ENCODE measurements at places on chromosomes 7 and 10.

DNA sequence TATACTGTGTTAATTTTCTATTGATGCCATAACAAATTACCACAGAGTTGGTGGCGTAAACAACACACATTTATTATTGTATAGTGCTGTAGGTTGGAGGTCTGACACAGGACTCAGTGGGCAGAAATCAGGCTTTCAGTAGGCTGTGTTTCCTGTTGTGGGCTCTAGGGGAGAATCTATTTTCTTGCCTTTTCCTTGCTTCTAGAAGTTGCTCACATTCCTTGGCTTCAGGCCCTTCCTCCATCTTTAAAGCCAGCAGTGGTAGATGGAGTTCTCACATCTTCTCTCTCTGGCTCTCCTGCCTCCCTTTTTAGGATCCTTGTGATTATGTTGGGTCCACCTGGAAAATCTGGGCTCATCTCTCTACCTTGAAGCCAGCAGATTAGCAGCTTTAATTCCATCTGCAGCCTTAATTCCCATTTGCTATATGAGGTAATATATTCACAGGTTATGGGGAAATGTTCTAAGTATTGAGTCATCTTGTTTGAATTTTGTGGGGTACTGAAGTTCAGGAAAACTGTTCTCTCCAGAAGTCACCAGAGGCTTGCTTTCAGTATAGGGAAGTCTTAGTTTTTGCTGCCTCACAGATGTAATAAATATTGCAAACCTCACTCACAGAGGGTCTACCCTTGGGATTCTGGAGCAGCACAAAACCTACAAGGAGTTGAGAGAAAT is 38.9 kb downstream of the CCNY start:
- DNase-seq, result no peak

GRCh38 chr10:121608469-121609190 is 10.4 kb upstream of the FGFR2 start:
- DNase-seq, result peak; percentile 60

GRCh38 chr7:25289518-25289917 is 61.2 kb upstream of the NPVF start:
- no peak for DNase-seq

GRCh38 chr10:52768001-52768532 is 4.5 kb downstream of the MBL2 start:
- no peak for DNase-seq

DNA sequence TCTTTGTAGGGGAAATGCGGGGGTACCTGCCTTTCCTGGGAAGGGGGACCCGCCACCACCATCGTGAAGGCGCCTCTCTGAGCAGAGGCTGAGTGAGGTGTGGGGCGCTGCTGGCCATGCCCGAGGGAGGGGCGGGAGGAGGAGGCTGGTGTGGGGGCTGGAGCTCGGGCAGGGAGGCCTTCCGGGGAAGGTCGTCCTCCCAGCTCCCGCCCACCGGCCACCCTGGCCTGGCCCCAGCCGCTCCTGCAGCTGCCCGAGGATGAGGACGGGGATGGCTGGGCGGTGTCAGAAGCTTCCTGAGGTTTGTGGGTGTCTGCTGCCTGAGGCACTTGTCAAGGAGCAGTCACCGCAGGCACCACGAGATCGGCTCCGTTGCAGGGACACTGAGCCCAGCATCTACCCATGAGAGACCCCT is 11.4 kb downstream of the PWWP2B start:
- DNase-seq, result no peak

GRCh38 chr7:17633067-17633466 is 307.2 kb downstream of the SNX13 start:
- DNase-seq, result no peak

DNA sequence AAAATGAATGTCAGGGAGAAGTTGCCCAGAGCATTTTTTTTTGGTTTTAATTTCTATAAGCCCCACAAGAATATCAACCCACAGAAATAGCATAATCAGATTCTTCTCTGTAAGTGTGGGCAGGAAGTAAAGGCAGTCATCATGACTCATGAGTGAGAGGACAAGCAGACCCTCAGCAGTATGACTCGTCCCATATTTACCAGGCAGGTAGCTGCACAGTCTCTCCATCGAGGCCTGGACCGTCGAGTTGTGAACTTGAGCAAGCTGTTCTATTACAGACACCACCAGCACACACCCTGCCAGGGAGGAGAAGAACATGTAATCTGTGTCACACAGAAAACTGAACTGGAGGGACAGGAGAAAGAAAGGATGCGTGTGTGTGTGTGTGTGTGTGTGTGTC is 37.8 kb downstream of the AOAH start:
- DNase-seq, result no peak

DNA sequence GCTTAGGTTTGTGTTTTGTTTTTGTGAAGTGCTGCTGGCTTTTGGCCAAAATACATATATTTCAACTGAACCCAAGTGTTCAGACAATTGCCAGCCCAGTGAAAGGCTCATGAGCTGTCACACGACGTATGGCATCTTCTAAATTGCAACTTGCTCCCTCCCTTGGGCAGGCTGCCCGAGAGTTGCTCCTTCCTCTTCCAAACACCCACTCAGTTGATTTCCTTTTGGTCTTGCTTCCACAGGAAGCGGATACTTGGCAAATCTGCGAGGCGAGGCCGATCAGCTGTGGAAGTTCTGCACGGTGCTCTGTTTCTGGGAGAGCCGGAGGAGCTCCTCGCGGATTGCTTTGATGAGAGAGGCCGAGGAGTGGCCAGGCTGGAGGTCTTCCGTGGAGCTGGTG is 39.6 kb upstream of the ATP6V0A4 start:
- no peak for DNase-seq

DNA sequence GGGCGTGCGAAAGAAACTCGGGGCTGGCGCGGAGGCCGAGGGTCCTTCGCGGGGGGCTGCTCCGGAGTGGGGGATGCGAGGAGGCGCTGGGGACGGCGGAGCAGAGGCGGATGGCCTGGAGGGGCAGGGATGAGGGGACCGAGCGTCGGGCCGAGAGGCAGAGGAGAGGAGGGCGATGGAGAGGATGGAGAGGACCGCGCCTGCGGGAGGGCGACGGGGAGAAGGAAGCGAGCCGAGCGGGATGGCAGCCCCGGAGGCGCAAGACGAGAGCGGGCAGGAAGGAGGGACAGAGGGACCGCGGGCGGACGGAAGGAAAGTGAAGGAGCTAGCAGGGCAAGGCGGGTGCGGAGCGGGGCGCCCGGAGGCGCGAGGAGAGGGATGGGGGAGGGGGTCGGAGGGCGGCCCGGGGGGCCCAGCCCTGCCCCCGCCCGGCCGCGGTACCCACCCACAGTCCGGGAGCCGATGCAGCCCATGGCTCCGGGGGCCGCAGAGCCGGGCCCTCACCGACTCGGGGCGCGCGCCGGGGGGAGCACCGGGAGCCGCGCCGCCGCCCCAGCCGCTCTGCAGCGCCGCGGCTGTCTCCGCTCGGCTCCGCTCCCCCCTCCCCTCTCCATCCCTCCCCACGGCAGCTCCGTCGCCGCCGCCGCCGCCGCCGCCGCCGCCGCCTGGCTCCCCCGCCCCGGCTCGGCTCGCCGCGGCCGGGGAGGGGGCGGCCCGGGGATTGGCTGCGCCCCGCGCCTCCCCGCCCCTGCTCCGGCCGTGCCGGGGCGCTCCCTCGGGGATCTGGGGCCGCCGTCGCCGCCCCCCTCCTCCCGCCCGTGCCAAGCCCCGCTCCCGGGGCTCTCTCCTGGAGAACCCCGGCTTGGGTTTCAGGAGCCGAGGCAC is at the start of gene FAM131B:
TSS of gene FAM131B (minus strand) at position 583 of the 885 bp plus-strand sequence. CDS start at position 473, 110 bp downstream.
- DNase-seq, result no peak

DNA sequence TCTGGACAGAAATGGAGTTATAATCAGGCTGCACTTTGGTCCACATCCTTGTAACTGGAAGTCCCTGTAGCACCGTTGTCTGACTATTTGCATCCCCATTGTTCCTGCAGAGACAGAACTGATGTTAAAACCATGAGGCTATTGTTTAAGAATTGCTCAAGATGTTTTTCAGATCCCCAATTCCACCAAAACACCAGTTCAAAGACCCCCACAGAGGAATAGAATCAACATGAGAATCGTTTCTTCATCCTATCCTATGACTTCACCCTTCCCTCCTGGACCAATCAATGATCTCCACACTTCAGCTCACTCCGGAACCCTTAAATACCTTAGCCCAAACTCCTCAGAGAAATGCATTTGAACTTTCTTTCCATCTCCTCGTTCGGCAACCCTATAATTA is 57.1 kb upstream of the GRID1 start:
- DNase-seq, result no peak

GRCh38 chr7:21972397-21972784 is 26.7 kb upstream of the CDCA7L start:
- DNase-seq, result no peak

DNA sequence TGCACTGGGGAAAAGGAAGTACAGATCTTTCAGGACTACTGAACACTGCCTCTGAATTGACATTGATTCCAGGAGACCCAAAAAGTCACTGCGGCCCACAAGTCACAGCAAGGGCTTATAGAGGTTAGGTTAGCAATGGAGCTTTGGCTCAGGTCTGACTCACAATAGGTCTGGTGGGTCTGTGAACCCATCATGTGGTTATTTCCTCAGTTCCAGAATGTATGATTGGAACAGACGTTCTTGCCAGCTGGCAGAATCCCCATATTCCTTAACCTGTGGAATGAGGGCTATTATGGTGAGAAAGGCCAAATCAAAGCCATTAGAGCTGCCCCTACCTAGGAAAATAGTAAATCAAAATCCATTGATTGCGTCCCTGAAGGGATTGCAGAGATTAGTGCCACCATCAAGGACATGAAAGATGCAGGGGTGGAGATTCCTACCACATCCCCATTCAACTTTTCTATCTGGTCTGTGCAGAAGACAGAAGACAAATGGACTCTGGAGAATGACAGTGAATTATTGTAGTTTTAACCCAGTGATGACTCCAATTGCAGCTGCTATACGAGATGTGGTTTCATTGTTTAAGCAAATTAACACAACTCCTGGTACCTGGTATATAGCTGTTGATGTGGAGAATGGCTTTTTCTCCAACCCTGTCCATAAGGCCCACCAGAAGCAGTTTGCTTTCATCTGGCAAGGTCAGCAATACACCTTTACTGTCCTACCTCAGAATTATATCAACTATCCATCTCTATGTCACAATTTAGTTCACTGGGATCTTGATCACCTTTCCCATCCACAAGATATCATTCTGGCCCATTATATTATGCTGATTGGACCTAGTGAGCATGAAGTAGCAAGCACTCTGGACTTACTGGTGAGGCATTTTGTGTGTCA is 44.5 kb upstream of the PIK3CG start:
- no peak for DNase-seq

- no peak for DNase-seq
Measured at GRCh38 chr7:128740996-128741395, 1.8 kb downstream of the CALU start.

GRCh38 chr7:2602406-2603043 is 29.3 kb upstream of the TTYH3 start:
- DNase-seq, result no peak

DNA sequence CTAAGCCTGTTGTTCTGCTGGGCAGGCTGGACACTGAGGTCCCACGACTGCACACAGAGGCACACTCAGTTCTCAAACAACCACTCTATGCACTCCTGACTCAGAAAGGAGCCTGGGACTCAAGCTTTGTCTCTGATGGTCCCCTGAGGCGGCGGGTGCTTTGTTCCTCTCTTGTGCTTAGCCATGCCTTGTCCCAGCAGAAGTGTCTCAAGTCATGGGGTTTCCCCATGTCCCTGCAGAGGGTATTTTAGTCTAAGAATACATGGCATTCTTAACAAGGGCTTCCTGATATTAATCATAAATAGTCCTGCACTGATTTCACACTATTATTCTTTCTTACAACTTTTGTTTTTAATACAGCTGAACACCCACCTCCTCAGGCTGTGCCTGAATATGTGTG is 72.5 kb downstream of the CXCL12 start:
- DNase-seq, result no peak

GRCh38 chr7:116229366-116229765 is 19.0 kb downstream of the TES start:
- DNase-seq, result peak; percentile 72

DNA sequence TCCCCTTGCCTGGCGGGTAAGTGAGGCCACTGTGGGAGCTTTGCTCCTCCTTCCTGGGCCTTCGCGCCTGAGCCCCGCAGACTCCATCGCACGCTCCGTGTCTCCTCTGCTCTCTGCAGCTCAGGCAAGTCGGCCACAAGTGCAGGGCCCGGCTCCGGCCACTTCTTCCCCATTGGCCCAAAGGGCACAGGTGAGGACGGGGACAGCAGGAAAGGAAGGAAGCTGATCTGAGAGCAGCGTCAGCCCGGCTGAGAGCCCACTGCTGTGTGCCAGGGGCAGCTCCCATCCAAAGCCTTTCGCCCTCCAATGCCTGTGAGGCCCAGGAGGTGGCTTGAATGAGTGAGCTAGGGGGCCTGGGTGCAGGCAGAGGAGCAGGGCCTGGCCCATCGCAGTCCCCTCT is 33.7 kb upstream of the RHEB start:
- DNase-seq, result no peak

GRCh38 chr10:122051609-122052385 is 62.8 kb downstream of the TACC2 start:
- DNase-seq, result no peak

GRCh38 chr10:71214641-71215559 is 2.5 kb downstream of the UNC5B start:
- no peak for DNase-seq

DNA sequence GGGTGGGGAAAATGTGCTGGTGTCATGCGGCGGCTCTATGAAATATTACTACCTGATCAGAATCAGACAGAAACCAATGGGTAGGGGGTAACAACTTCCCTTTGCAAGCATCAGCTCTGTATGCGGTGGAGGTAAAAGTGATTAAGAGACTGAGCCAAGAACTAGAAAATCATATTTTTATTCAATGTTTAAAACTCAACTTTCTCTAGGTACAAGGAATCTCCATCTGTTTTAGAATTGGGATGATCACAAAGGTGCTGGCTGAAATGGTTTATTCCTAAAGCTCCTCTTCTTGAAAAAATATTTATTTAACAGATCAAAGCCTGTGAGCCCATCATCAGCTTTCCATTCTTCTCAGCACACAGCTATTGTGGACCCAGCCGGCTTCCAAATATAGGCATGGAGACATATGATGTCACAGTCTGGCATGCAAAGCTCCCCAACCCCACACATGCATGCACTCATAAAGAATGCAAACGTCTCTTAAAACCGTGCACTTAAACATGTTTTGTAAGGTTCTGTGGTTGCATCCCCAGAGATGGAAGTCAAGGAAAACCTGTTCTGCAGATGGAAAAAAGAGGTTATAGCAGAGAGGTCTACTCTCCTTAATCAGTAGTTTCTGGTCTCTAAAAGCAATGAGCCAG is 126.0 kb downstream of the SKIDA1 start:
- DNase-seq, result no peak

- no peak for DNase-seq
Measured at GRCh38 chr7:34074421-34074820, 169.1 kb downstream of the BMPER start.

DNA sequence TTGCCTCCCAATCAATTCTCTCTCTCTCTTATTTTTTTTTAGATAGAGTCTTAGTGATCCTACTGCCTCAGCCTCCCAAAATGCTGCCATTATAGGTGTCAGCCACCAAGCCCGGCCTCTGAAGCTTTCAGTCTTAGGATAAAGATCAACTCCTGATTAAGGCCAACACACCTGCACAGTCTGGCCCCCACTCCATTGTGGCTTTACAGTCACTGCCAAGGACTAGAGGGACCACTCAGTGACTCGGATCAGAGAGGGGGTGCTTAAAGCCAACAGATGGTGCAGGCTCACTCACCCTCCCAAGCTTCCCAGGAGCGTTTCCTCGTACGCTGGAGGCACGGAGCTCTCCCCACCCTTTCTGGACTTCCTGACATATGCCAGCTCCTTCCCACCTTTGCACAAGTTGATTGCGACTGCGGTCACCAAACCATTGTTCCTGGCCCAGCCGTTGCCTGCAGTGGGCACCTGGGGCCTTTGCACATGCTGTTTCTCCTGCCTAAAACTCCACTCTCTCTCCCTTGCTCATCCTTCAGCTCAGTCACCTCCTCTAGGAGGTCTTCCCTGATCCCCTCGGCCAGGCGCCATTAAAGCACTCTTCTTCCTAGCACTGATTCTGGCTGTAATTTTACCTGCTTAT is 1.7 kb upstream of the CDH23 start:
- no peak for DNase-seq

Data from MM.1S (cell line).